GM12864 (cell line): ENCODE measurements at places on chromosomes 12 and 14.

DNA sequence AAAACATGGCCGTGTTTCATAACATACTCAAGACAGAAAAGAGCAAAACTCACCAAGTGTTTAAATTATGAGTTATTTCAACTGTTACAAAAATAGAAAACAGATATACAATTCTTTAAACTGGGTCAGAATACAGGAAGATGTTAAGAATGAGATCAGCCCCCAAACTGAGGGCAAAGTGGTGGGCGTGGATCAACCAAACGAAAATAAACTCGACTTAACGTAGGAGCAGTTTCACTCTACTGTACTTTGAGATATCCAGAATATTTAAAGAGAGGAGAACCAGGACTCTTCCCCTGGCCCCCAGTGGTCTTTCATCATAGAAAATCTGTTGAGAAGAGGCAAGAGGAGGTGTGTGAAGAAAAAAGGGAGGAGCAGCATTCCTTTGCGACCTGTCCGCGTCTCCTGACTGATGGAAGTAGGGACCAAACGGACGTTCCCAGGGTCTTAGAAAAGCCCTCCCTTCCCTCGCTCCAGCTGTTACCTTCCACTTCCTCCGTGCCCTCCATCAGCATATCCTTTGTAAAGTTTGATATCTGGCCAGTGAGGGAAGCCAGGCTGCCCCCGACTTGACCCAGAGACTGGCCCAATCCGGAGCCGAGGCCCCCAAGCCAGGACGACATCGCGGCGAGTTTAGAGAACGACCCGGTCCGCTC, 668 bp downstream of the TRIP11 start:
- DNase-seq: no peak

DNA sequence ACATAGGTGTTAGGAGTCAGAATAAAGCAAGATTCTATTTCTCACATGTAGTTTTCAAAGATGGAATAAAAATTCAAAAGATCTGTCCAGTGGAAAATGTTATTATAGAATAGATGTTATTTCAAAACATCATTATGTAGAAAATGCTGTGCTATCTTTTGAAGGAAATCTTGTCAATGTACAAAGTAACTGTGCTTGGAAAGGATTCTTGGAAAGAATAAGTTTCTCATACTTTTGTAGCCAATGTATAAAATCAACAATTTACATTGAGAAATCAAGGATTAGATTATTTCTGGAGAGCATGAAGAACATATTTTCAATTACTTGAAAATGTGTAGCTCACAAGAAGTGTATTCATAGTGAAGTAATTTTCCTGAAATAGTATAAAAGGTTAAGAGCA, 532.5 kb upstream of the MGAT4C start:
- DNase-seq: no peak

- DNase-seq: no peak
Observed at GRCh38 chr14:49988080-49988990, 95.5 kb downstream of the ARF6 start.

DNA sequence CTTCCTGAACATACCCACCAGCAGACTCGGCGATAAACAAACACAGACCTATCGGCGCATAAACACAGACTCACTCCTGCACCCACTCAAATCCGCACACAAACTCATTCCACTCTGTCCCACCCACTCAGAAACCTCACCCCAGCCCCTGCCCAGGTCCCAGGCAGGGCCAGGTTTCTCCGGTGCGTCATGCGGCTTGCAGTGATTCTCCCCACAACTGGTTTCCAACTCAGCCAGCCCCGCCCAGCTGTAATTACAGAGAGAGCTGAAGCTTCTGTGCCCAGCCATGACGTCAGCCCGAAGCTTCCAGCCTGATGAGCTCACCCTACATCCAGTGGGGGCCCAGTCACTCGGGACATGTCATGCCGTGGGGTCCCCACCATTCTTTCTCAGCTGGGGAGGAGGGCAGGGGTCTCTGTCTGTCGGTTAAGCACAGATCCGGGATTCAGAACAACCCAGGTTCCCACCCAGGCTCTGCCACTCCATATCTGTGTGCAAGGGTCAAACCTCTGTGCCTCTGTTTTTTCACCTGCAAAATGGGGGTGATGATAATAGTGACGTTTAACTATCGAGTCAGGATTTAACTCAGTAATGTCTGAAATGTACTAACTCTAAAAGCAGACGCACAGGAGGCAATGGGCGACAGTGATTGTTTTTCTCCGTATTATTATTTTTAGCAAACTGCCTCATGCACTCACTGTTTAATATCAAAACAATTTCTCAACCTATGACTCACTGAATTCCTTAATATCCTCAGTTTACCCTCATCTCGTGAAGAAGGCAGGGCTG, 2.3 kb upstream of the HSPB8 start:
- no peak for DNase-seq

GRCh38 chr14:95238487-95239298, 81.0 kb downstream of the CLMN start:
- DNase-seq: no peak
